ENCODE measurements at places on chromosomes 5 and 9.

GRCh38 chr5:39107350-39107749, 33.2 kb upstream of the RICTOR start:
- no peak for DNase-seq

DNA sequence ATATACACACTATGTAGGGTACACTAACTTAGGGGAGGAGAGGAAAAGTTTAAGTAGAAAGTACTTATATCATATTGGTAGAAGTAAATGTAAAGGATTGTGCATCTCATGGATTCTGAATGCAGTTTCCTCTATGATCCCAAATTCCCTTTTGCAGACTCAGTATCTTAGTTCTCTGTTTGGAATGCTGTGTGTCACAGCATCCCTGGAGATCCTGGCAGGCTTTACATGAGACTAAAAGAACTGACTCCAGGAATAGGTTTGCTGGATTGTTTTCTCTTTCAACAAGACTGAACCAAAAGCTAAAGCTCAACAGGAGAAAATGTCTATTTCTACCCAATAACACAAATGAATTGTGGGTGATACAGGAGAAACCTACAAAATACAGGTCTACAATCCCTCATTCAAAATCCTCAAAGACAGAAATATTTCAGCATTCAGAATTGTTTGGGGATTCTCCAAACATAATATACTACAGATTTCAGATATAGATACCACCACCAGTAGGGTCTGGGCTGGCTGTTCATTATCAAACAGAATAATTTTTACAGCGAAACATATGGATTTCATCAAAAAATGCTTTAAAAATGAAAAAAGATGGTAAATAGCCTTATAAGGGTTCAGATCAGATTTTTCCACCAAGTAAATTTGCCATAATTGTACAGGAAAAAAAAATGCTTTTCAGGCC, 324.7 kb upstream of the GRAMD2B start:
- no peak for DNase-seq

DNA sequence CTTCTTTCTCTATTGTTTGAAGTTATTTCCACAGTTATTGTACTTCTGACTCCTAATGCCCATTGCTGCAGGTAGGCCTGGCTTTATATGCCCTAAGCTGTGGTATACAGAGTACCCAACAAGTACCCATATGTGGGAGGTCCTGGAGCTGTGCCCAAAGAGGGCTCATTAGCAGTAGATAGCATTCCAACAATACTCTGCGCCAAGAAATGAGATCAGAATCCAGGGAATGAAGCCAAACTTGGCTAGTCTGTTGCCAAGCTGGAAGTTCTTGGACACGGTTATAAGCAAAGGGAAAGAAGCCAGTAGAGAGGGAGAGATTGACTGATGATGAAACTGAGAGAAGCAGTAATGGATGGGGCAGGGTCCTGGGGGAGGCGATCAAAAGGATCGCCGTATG, 29.7 kb upstream of the FAM169A start:
- no peak for DNase-seq

DNA sequence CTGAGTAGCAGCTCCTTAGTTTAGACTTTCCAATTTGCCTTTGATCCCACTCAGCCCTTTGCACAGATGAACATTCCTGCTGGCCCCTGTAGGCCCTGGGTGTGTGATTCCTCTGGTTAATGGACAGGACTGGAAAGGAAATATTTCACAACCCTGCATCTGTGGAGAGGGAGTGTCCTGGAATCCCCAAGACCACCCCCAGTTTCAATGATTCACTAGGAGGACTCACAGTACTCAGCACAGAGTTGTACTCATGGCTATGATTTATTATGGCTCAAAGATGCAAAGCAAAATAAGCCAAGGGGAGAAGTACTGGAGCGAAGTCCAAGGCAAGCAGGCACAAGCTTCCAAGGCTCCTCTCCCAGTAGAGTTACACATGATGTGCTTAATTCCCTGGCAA, 42.4 kb upstream of the TJP2 start:
- DNase-seq: no peak

GRCh38 chr5:79878721-79879336, 112.2 kb downstream of the MTX3 start:
- DNase-seq: no peak

GRCh38 chr5:56421246-56422075, 188.3 kb upstream of the ANKRD55 start:
- no peak for DNase-seq

- DNase-seq: no peak
Observed at GRCh38 chr9:69519470-69520240, 152.5 kb downstream of the APBA1 start.

DNA sequence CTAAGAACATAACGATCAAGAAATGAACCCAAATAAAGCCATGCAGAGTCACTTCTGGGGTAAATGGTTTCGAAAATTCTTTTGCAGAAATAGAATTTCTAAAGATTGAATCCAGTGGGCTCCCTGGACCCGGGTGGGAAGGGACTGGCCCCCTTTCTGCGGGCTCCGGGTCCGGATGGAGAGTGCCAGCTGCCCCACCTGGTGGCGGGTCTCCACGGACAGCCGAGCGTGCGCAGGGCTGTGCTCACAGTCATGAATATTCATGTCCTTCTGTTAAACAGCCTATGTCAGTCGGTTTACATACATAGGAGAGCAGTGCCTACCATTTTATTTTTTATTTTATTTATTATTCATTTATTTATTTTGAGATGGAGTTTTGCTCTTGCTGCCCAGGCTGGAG, 4.7 kb upstream of the PPP1R26 start:
- no peak for DNase-seq

DNA sequence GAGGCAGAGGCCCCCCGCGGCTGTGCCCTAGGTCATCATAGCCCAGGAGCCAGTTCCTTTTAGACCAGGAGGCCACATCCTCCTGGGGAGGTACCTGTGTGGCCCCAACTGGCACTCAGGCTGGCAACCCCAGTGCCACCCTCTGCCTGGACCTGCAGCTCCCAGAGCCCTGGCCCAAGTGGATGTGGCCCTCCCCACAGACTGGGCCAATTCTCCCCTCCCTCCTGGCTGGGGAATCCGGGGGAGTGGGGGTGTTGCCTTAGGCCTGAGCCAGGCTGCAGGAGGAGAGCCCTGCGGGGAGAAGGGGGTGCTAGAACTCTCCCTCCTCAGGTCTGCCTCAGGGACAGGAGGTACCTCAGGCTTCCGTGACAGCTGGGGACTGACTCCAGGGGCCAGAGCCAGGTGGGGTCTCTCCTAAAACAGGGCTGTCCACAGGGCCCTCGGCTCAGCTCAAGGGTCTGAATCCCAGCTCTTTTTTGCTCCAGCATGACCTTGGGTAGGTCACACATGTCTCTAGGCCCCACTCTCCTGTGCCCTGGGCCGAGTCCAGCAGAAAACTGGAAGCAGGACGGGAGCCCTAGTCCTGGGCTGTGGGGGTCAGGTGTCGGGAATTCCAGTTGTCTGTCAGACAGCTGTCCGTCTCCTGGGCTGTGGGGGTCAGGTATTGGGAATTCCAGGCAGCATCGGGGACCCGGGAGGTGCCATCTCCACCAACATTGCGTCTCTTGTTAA, 9.6 kb downstream of the DNLZ start:
- DNase-seq: no peak

DNA sequence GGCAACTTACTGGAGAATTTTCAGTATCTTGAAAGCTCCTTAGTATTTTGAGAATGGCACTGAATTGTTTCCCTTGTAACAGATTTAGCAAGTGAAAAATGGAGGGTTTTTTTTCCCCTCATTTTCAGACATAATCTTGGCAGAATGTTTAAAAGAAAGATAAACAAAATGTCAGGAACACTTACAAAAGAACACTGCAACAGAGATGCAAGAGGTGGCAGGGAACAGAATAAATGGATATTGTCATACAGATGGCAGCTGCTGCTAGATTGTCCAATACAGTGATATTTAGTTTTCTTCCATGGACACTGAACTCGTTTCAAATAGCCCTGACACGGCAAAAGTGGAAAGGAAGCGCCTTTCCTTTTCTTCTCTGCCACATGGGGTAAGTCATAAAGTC, 76.9 kb upstream of the ZNF608 start:
- DNase-seq: no peak

DNA sequence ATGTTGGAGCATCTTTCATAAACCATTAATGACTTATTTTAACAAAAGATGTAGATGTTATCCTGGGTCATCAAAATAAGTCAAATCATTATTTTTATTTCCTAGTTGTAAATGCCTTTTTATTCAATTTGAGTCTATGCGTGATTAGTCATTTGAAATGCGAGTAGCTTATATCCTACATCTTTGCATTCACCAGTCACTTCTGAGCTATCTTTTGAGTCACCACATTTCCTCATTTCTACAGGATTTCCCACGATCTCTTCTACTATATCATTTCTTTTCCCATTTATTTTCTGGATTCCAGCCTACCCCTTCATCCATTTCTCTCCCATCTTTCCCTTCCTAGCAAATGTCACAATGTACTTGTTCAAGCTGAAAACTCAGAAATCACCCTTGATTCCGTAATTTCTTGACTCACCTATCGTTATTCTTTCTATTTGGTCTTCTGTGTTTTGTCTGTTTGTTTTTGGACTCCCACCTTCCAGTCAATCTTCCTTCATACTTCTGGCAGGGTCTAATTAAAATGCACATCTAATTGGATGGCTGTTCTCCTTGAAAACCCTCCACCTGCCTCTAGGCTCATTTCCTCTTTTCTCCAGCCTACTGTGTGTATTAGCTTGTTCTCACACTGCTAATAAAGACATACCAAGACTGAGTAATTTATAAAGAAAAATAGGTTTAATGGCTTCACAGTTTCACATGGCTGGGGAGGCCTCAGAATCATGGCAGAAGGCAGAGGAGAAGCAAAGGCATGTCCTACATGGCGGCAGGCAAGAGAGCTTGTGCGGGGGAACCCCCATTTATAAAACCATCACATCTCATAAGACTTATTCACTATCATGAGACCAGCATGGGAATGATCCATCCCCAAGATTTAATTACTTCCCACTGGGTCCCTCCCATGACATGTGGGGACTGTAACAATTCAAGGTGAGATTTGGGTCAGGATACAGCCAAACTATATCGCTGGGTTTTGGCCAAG, 112.4 kb downstream of the MEF2C start:
- DNase-seq: no peak

DNA sequence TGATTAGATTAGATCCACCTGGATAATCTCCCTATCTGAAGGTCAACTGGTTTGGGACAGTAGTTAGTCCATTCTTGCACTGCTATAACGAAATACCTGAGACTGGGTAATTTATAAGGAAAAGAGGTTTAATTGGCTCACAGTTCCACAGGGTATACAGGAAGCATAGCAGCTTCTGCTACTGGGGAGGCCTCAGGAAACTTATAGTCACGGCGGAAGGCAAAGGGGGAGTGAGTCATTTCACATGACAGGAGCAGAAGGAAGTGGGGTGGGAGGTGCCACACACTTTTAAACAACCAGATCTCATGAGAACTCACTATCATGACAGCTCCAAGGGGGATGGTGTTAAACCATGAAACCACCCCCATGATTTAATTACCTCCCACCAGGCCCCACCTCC, 9.9 kb downstream of the C9orf40 start:
- DNase-seq: no peak

DNA sequence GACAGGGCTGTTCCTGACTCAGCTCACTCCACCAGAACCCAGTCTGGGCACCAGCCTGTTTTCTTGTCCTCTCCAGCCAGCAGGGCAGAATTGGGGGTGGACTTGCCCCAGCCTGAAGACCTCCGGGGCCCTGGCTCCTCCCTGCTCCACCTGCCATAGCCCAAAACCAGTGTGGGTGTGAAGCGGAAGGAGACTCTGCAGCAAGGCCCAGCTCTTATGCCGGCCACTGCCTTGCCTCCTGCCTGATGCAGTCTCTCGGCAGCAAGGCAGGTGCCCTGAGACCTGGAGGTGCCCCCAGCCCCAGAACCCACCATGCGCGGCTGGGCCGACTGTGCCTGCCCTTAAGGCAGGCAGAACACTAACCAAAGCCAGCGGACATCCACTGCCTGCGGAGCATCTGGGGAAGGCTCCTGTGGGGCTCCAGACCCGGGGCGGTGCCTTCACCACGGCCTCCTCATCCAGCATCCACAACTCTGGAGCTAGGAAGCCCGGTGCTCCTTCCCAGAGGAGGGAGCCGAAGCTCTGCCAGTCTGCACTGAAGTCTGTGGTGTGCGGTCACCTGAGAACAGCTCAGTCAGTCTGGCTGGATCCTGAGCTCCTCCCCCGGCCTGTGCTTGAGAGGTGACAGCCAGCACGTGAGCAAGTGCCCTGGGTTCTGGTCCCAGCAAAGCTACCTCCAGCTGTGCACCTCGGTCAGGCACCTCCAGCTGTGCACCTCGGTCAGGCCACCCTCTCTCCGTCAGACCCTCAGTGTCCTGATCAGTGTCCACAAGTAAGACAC, 116.7 kb downstream of the ADAMTS2 start:
- peak; percentile 62 for DNase-seq

DNA sequence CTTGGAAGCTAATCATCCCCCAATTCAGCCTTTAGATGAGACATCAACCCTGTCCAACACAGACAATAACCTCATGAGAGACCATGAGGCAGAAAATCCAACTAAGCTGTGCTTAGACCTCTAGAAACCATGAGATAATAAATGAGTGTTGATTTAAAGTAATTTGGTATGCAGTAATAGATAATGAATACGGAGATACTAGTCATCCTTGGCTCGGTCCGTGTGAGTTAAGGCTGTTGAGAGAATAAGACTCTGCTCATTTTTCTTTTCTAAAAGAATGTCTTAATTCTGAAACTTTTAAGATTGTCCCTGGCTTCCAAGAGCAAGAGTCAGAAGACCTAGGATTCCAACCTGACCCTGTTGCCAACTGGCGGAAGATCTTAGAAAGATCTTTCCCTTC, 6.1 kb downstream of the TNC start:
- DNase-seq: no peak

DNA sequence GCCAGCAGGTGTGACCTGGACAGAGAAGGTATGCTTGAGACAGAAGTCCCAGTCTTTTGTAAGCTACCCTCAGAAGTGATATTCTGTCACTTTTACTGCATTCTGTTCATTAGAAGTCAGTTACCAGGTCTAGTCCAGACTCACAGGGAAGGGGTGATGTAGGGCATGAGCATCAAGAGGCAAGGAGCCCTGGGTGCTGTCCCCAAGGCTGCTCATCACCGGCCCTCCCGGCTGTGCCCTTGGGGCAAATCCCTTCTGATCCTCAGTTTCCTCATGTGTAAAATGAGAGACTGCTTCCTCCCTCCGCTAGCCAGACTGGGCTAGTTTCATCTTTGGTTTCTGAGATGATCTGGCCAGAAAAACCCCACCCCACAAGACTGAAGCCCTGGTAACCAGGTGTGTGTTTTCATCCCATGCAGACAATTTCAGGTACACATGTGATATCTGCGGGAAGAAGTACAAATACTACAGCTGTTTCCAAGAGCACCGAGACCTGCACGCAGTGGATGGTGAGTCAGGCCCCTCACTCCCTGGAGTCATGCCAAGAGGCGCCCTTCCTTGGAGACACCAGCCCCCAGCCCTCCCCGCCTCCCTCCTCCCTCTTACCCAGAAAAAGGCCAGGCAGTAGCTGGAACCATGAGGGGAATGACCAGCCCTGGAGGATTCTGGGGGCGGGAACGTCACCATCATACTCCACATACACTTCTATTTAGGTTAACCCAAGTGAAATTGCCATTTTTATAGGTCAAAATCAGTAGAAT, 71.0 kb downstream of the AMBP start:
- no peak for DNase-seq

Measured in aorta (tissue), 5 donors.